ENCODE measurements at places on chromosomes 5 and 9.

DNA sequence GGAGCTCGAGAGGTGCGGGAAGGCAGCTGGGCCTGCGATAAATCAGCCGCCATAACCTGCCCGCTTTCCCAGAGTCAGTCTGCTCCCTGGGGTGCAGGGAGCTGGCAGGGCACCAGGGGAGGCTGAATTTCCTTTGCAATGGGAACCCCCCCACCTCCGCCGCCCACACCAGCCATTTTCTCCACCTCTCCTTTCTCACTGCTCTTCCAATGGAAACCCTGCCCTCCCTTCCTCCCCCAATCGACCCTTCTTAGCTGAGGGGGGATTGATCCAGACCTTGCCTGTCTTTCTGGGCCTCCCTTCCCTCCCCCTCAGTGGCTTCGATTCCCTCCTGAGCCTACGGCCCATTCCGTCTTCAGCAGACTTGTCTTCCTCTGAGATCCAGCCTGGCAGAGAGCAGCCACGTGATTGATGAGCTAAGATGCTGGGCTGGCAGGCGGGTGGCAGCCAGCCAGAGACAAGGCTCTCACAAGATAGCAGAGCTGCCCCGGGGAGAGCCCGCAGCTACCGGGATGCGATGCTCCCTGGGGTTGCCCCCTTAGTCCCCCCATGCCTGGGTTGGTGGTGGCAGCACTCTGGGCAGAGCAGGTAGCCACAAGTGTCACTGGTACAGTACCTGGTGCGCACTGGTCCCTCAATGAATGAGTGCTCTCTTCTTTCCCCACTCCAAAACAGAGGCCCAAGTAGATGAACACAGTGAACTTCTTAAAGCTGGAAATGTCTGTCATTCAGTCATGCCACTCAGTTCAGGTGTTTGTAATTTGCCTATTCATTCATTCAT lies 53.7 kb upstream of the FABP6 start:
- DNase-seq: no peak

DNA sequence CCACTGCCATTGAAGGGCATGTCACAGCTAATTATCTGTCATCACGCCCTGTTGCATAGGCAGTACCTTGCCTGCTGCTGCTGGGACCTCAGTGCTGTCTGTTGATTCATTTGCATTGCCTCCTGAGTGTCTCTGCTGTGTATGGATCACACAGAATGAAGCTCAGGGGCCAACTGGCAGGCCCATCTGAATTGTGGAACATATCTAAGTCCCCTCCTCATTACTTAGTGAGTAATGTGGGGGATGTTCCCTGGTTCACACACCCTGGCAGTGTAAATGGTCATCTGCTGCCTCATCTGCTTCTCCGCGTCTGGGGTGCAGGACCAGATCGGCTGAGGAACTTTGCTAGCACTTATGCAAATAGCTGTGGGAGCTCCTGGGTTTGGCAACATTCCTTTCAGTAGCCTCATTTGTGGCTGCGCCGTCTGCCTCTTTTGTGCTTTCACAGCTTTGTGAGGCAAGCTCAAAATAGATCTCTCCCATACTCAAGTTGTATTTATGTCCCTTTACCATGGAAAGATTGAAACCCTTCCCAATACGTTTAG lies 25.4 kb downstream of the TYRP1 start:
- no peak for DNase-seq

GRCh38 chr5:107576736-107577393 lies 93.9 kb downstream of the EFNA5 start:
- no peak for DNase-seq

- no peak for DNase-seq
Observed at GRCh38 chr5:129903466-129904101, 681 bp upstream of the CHSY3 start.

DNA sequence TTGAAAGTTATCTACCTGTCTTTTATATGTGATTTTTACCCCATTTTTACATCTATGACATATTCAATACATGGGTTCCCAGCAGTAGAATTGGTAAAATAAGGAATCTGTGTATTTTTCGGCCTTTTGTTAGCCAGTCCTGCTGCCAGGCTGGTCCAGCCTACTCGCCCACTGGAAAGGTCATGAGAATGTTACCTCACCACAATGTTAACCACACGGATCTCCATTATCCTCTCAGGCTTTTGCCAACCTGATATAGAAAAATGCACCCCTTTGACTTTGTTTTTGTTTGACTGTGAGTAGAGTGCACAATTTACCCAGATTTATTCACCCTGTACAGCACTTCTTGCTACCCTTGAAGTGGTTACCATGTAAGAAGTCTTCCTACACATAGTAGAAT lies 167.2 kb downstream of the CTNND2 start:
- DNase-seq: no peak

DNA sequence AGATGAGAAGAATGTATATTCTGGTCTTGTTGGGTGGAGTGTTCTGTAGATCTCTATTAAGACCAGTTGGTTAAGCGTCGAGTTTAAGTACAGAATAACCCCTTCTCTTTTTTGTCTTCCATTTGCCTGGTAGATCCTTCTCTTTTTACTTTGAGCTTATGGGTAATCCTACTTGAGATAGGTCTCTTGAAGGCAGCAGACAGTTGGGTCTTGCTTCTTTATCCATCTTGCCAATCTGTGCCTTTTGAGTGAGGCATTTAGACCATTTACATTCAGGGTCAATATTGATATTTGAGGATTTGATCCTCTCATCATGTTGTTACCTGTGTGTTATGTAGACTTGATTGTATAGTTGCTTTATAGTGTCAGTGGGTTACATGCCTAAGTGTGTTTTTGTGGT lies 152.7 kb downstream of the CWC27 start:
- no peak for DNase-seq

DNA sequence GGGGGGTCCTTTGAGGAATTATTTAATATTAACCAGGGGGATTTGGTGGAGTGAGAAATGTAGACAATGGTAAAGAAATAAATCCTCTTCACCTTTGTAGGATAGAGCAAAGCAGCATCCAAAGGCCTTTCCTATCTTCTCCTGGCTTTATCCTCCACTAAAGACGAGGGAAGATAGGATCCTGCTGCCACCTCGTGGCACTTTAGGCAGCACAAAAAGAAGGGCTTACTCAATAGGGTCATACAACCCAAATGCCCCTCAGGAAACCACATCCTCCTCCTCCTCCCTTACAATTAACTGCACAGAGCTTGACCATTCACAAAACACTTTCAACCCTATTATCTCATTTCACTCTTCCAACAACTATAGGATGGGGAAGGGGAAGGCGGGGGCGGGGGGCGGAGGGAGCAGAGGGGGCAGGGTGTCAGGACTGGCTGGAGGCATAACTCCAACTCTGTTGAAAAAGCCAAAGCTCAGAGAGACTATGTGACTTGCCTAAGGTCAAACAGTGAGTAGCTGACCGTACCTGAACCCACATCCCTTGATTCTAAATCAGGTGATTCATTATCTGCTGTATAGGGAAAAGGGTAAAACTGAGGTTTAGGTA lies 45.4 kb upstream of the MYOT start:
- DNase-seq: no peak

- DNase-seq: no peak
Observed at GRCh38 chr9:99748266-99748665, 73.4 kb upstream of the NR4A3 start.

- no peak for DNase-seq
Observed at GRCh38 chr5:138128334-138128733, 10.9 kb downstream of the NME5 start.

GRCh38 chr9:89448381-89448780 lies 49.5 kb downstream of the SEMA4D start:
- DNase-seq: no peak

GRCh38 chr9:89473762-89474469 lies 24.0 kb downstream of the SEMA4D start:
- DNase-seq: no peak

DNA sequence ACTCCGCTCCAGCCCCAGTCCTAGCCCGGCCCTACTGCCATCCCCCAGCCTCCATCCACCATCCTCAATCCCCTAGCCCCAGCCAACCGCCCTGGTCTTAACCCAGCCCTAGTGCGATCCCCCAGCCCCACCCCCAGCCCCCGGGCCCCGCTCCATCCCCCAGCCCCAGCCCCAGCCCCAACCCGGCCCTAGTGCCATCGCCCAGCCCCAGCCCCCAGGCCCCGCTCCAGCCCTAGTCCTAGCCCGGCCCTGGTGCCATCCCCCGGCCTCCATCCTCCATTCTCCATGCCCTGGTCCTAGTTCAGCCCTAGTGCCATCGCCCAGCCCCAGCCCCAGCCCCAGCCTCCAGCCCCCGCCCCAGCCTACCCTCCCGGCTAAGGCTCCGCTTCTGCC lies 398 bp downstream of the TOR1A start:
- no peak for DNase-seq

GRCh38 chr5:174751154-174752000 lies 27.0 kb downstream of the MSX2 start:
- no peak for DNase-seq

- no peak for DNase-seq
Observed at GRCh38 chr5:21121213-21121612, 1133.2 kb upstream of the CDH18 start.

- DNase-seq: no peak
Observed at GRCh38 chr5:129003232-129003631, 37.9 kb downstream of the SLC27A6 start.

DNA sequence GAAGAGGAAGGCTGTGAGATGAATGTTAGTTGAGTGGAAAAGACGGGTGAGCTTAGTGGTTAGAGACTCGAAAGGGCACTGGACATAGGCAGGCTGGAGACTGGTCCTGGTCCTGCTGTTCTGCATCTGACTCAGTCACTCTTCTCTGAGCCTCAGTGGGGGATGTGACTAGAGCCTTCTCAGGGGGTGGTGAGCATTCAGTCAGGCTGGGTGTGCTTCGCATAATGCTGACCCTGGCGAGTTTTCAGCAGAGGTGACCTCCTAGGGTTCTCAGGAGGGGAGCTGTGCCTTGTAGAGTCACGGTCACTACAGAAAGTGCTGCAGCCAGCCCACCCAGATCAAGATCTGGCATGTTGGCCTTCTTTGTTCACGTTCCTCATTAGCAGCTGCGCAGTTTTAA lies 44.3 kb downstream of the PRRC2B start:
- no peak for DNase-seq

GRCh38 chr5:35656721-35657120 lies 39.1 kb downstream of the SPEF2 start:
- DNase-seq: peak; percentile 30

DNA sequence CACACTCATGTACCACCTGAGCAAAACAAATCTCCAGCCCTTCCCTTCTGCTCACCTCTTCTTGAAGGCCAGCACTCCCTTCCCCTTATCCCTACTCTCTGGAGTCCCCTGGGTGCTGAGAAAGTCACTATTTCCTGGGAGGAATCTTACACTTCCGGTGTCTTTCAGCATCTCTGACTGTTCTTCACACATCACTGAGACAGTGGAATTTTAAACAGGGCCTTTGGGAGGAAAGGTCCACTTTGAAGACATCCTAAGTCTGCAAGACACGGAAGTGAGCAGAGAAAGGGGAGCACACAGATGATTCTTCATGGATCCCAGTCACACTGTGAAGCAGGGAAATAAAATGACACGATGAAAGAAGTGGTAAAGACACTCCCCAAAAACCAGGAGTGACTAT lies 25.6 kb downstream of the FRMD3 start:
- no peak for DNase-seq

DNA sequence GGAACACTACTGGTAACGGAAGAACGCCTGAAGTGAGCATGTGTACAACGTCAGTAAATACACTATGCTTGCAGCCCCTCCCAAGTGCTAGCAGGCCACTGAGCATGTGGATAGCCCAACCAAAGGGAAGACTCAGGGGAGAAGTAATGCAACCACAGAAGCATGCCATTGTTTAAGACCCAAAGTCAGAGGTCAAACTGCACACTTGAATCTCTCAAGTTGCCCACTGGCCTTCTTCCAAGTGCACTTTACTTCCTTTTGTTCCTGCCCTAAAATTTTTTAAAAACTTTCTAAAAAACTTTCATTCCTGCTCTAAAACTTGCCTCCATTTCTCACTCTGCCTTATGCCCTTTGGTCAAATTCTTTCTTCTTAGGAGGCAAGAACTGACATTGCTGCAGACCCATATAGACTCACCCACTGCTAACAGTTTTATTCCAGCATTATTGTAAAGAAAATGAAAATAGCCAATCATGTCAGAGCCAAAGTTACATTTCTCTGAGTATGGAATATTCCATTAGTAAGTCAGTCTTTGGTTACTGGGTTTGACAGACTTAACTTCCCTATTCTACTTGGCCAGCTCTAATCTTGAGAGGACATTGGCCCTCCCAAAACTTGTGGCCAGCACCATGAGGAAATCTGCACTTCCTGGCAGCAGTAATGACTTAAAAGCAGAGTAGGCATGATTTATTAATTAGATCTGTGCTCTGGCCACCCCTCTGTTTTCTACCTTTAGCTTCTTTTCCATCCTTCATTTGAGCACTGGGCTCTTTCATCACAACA lies 76.9 kb downstream of the TSSK1B start:
- DNase-seq: no peak

- peak; percentile 8 for DNase-seq
Observed at GRCh38 chr5:67156976-67157583, 39.5 kb downstream of the CD180 start.

DNA sequence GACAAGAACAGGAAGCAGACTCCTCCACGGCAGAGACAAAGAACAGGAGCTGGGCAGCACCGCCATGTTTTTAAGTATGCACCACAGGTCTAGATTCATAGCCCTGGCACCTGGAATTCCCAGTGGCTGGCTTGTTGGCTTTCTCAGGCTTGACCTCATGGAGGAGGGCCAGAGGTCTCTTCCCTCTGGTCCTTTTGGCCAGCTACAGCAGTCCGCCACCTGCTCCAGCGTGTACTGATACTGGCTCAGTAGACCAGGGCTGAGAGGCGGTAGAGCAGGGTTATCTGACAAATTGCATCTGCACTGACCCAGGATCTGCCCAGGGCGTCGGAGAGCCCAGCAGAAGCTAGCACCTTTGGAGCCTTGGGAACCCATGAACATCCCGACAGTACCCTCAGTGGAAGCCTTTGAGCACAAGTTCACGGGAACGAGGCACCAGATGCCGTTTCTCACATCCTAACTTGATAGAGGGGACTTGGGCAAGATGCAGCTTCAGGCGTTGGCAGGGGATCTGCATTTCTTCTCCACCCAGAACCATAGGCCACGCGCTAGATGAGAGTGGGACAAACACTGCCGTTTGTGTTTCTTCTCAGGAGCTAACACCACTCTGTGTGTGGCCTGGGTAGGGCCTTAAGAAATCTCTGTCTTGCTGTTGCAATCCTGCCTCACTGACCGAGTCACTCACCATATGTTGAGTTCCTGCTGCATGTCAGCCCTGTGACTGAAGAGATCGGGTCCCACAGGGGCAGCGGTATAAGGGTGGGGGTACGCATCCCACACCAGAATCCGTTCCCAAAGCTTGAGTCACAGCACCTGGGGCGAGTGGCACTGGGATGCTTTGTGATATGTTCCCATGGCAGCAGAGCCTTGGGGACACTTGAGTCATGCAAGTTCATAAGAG lies 90.3 kb upstream of the OTULINL start:
- DNase-seq: no peak
